ENCODE measurements at places on chromosomes 12 and 14.

- no peak for DNase-seq
Measured at GRCh38 chr12:81395431-81395830, 317.6 kb downstream of the ACSS3 start.

DNA sequence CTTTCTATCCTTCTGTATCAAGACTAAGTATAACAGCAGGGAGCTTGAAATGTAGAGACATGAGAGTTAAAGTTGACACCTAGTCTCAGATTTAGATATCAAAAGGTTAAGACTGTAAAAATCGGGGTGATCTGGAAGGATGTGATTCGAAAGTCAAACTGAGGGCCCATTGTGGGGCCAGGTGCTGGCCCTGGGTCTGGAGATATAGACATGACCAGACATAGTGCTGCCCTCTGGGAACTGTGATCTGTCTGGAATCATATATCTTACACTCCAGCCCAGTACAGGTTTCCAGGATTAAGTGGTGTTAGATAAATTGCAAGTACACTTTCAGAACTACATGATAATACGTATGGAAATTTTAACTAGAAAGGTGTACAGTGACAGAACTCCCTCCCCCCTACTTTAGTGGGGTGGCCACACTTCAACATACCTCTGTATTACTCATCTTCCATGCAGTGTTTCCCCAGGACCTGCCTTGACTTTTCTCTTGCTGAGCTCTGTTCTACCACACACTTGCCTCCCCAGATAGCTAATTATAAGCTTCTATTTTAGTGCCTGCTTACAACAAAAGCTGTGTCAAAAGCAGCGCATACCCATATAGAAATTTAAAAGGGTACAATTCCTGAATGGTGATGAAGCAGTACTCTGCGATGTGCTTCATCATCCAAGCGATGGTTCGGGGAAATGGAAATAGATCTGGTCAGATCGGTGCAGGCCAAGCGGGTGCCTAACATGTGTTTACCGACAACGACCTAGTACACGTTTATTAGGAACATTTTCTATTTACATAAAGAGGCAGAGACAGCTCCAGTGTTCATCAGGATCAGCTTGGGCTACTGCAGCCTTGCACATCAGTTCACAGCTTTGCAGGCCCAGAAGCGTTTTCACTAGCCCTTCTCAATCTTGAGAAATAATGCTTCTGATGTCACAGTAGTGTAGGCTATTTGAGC lies 68.7 kb downstream of the ARF6 start:
- DNase-seq: no peak

DNA sequence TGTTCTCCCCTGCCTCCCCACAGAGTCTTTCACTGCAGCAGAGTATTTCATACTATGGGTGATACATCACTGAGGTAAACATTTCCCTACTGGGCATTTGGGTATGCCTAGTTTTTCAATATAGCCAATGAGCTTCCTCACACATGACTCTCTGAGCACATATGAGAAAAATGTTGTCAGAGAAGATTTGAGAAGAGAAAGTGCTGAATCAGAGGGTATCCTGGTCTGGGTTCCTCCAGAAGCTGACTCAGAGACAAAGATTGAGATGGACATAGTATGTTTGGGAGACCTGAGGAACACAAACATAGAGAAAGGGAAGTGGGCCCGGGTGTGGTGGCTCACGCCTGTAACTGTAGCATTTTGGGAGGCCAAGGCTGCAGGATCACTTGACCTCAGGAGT lies 12.6 kb downstream of the SLC8B1 start:
- DNase-seq: no peak

DNA sequence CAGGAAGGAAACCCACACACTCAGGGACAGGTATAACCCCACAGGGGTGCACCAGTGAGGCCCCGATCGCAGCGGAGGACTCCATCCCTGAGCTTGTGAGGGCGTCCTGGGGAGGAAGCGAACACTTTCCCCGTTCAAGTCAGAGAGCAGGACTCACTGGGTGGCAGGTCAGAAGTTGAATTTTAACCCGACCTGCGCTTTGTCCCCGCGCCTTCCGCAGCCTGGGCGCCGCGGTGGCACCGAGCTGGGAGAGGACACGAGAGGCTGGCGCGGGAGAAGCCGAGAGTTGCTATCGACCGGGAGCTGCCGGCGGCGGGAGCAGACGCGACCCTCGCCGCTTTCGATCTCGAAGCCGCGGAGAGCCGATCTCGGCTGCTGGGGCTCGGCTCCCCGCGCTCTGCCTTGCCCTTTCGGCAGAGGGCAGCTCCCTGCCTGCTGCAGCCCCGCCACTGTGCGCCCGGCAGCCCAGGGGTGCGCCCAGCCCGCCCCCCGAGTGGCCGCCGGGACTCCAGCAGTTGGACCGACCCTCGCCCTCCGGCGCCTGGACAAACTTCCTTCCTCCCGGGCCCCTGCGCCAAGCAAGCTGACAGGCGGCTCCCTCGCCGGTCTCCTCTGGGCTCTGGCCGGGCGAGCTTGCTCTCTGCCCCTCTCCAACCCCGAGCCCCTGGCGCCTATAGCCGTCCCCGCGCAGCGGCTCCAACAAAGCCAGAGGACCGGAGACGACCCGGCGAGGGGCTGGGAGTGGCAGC lies 918 bp downstream of the LIN7A start:
- DNase-seq: no peak

DNA sequence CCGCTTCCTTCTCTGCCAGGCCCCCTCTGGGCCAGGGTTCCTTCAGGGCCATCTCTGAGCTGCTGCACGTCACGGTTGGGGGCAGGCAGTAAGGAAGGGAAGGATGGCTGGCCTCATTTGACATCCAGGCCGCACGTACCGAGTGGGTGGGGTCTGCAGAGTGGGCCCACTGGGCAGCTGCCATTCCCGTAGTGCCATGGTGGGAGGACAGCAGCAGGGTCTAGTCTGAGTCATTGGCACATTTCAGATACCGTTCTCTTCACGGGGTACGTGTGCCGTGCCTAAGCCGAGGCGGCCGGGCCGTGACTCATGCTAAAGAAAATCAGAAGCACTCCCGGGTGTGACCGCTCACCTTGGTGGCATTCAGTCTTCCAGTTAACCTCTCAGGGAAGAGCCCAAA lies 43.9 kb downstream of the IL31 start:
- no peak for DNase-seq

- no peak for DNase-seq
Measured at GRCh38 chr12:75720812-75721641, 209.6 kb upstream of the KRR1 start.

Measured in activated CD8-positive, alpha-beta memory T cell treated with anti-CD3 and anti-CD28 coated beads, Interleukin-2, amount 50 U/mL, for 4 hours (primary cell).